ENCODE measurements at places on chromosomes 13 and 19. TPM values are rescaled to one million over a fixed set of nuclear protein-coding genes. Genes with fewer than 3 reads are reported as not detected.

GDF15 gene
- 103 TPM for total RNA-seq

IFI30 gene
- total RNA-seq = not detected

CGB3 gene
- not detected for total RNA-seq

KIR2DL3 gene
- not detected for total RNA-seq

ARRDC5 gene
- not detected for total RNA-seq

ZNF223 gene
- 3.7 TPM for total RNA-seq

YJEFN3 gene
- total RNA-seq = 0.18 TPM

RCBTB1 gene
- 15.7 TPM for total RNA-seq

ARHGAP35 gene
- total RNA-seq = 31.5 TPM

CYP4F2 gene
- total RNA-seq = not detected

FAM216B gene
- not detected for total RNA-seq

Data from endothelial cell of coronary artery (primary cell).